ENCODE measurements at places on chromosomes 11 and 22.

DNA sequence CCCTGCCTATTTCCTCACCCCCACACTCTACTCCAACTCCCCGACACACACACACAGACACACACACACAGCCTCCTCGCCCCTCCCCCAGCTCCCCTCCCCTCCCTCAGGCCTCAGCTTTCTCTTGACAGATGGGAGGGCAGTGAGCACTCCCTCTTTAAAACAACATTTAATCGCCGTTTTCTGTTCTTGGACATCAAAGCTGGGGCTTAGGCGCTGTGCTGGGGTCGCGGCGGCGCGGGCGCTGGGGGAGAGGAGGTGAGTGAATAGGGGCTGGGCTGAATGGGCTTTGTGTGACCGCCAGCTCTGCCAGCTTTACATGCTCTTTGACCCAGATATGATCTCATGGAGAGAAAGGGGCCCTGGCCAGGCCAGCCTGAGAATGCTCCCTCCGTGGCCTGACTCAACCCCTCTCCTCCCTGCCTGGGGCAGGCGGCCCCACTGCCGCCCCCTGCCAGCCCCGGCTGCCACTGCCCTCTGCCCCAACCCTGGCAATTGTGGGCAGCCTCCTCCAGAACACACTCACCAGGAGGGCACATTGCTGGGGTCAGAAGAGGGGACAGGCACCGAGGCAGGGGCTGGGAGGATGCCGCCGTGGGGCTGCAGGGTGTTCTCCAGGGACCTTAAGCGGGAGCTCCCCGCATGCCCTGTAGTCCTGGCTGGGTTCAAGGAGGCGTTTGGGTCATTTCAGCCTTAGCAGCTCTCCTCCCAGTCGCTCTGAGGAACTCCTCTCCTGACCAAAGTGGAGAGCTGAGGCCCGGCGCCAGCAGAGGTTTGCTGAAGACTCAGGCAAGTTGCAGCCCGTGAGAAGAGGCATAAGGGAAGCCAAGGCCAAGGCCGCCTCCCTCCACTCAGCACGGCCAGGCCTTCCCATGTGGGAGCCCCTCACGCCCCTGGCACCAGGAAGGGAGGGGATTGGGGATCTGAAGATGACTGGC, 38.3 kb upstream of the NNMT start:
- DNase-seq = no peak

GRCh38 chr11:128871168-128871610, 4.1 kb upstream of the KCNJ1 start:
- no peak for DNase-seq

- DNase-seq = no peak
These were observed 7.0 kb downstream of the CD81 start for GRCh38 chr11:2383852-2384804.

DNA sequence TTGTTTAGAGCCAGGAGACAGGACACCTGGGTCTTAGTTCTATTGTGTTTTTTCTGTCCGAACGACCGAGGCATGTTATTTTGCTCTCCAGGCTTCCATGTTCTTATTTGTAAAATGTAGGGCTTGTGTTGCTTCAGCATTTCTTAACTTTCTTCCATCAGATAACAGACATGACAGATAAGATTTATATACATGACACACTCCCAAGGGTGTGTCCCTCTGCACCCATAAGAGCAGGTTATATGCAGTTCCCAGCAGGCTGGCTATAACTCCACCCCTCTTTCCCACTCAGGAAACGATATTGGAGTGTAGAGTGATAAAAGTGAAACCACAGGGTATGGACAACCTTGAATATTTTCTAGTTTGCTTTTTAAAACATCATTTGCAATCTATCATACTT, 65.8 kb downstream of the APIP start:
- DNase-seq = no peak

DNA sequence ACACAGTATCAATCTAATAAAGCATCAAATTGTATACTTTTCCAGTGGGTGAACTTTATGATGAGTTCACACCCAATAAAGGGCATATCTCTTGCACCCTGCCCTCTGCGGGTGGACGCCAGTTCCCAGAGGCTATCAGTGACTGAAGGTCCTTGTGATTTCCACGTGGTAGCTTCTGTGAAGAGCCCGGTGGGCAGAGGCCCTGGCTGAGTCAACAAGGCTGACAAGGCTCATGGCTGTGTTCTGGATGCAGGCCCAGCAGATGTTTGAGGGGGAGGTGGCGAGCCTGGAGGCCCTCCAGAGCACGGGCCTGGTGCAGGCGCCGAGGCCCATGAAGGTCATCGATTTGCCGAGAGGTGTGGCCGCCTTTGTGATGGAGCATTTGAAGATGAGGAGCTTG, 71.4 kb downstream of the PIWIL3 start:
- DNase-seq = no peak

- DNase-seq = no peak
These were observed 459.3 kb downstream of the NTM start for GRCh38 chr11:131829725-131830124.

DNA sequence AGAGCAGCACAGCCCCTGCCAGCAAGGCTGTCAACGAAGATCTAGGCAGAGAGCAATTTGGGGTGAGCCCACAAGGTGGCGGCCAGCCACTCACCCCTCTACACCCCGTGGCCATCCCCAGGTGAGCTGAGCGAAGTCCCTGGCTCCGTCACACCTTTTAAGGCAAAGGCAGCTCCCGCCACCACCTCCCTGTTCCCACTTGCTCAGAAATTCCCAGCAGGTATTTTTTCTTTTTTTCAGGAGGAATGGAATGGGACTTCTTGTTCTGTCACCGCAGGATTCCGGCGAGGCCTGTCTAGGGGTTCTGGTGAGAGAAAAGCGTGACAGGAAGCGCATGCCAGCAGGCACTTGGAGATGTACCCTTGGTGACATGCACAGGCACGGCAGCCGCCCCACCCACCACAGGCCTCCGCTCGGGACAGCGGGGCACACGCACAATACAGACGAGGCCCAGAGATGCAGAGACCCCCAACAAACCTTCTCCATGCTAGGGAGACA, 10.0 kb downstream of the RPL3 start:
- no peak for DNase-seq

GRCh38 chr11:105152560-105152959, 13.0 kb upstream of the CARD18 start:
- DNase-seq = no peak

DNA sequence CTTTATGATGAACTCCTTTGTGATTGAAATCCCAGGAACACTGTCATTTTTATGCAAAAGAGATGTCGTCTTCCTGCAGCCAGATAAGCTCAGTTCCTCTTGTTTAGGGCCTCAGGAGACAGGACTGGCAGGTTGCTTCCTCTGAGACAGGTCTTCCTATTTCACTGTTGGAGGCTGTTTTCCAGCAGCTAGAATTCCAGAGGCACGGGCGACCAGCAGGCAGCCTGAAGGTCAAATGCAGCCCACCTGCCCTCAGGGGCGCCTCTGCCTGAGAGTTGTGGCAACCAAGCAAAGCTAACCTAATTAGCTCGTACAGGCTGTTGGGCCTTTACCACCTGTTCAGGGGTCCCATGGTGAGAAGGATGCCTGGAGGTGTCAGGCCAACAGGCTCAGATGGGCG, 22.3 kb downstream of the SLC6A5 start:
- DNase-seq = no peak

DNA sequence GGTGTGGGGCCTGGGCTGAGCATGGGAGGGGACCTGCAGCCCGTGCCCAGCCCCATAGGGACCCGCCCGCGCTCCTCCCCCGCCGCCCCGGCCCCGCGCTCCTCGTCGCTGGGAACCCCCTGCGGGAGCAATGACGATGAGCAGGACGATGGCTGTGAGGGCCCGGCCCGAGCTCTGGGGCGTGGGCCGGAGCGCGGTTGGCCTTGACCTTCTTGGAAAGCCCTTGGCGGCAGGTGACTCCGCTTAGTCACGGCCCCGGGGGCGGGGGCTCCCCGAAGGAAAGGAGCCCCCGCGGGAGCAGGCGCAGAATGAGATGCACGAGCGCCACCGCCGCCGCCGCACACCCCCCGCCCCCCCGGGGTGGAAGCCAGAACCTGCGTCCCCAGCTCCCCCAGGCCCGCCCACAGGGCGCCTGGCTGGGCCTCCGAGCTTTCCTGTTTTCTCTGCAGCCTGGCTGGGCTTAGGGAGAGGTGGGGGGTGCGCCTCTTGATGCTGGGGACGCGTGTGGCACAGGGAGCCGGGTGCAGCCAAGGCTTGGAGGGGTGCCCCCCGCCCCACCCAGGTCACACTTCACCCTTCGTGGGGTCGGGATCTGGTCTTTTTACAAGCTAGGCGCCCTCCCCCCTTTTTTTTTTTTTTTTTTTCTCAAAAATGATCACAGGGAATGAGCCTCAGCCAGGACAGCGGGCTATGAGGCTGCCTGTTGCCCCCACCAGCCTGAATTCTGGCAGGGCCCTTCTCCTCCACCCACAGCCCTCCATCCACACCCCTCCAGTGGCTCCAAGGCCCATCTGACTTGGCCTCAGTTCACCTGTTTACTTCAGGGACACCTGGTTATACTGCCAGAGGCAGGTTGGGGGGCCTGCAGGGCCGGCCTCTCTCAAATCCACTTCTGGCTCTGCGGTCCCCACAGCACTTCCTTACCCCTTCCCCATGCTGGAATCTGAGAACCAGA, 17.9 kb downstream of the CRELD2 start:
- DNase-seq = peak; percentile 92

- DNase-seq = no peak
These were observed 14.0 kb upstream of the CHKA start for GRCh38 chr11:68135161-68135560.

- DNase-seq = no peak
These were observed 48.1 kb downstream of the NXPE1 start for GRCh38 chr11:114511538-114511937.

DNA sequence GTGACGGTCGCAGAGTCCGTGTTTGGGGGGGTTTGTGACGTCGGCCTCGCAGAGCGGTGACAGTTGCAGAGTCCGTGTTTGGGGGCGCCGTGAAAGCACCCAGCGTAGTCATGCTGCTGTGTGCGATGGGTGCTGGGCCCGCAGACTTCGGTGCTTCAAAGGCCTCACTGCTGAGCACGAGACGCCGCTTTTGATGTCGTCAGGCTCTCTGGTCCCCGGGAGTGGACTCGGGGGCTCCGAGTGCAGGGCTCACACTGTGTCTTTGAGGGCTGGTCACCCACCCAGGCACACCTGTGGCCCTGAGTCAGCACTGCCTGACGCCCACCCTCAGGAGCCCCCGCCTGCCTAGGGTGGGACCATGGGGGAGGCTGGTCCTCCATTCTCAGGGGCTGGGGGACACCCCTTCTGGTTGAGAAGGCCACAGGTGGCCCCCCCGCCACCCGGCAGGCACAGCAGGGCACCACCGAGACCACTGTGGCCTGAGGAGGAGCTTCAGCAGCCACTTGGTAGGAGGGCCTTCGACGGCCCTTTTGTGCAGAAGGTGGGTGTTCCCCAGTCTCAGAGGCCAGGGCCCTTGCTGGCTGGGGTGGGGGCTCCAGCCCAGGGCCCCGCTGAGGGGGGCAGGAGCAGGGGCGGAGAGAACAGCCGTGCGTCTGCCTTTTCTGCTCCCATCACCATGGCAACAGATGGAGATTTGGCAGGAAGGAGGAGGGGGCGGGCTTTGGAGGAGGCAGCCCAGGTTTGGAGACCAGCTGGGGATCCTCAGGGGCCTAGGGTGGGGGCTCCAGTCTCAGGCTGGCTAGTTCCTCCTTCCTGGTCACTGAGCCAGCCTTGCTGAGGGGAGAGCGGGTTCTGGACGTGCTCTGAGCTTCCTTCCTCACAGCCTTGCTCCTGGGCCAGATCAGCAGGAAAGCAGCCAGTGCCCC, 20.9 kb downstream of the BRSK2 start:
- DNase-seq = no peak

DNA sequence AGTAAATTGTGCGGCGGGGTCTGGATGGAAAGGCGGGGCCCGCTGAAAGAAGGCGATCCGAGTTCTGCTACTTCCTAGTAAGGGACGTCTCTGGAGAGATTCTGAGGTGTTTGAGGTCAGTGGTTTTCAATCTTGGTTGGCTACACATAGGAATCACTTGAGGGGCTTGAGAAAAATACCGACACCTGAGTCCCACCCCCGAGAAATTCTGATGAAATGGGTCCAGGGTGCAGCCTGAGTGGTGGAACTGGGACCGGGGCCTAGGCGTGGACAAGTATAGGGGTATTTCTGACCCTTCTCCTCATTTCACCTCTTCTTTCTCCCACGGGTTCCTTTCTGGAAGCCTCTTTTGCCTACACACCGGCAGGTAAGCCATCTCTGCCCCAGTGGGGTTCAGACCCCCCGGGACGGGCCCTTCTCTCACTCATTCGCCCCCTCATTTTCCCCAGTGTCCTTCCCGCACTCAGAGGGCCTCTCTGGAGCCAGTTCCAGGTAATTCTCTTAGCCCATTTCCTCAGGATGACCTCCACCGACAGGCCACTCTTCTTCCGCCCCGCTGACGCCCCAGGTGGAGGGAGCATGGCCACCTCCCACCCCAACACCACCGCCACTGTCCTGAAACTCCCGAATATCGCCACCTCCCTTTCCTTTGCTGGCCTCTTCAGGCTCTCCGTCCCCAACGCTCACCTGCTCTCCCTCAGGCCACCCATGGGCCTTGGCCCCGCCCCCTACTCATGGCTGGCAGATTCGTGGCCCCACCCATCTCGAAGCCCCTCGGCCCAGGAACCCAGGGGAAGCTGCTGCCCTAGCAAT, 11.8 kb downstream of the ROBO3 start:
- DNase-seq = no peak

DNA sequence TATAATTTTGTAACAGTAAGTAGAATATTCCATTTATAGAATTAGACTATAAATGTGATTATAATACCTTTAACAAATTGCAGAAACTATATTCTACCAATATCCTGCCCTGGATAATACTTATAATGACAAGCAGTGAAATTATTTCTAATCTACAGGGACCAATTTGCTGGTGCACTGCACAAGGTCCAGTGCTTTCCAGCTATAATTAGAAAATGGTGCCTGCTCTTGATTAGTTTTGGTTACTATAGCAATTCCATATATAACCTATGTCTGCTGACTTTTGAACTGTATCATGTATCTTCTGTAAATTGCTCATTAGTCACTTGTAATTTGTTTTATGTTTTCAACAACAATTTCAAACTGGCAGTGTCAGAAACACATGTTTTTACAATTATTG, 23.1 kb downstream of the FANCF start:
- no peak for DNase-seq

GRCh38 chr11:5891216-5891800, 1.7 kb upstream of the OR52E5 start:
- peak; percentile 33 for DNase-seq

DNA sequence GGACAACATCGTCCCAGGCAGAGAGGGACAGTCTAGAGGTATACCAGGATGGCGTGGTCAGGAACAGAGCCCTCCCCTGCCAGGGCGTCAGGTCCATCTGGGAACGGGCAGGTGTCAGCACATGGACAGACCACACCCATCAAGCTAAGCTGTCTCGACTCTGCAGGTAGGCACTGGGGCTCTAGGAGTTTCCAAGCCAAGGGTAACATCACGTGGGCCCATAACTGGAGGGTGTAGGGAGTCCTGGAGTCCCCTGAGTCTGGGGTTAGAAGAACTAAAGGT, 75.4 kb downstream of the PHF21B start:
- no peak for DNase-seq

- DNase-seq = peak; percentile 67
These were observed 28.2 kb downstream of the JHY start for GRCh38 chr11:122910775-122911174.

Data from fibroblast of the aortic adventitia (primary cell).